ENCODE measurements at places on chromosomes 6 and 20.

DNA sequence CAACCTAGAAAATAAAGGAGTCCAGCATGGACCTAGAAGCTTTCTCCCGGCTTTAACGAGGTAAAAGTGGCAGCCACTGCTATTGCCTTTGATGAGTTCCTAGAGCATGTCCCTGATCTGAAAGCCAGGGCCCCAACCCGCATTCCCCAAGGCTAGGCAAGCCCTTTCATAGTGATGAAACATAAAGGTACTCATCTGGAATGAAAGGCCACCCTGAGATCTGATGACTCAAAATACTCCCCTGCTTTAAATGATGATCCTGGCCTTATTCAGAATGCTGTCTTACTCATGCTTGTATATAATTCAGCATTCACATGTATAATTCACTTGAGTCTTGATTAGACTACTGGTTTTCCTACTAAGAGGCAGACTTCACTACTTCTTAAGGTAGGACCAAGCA lies 21.3 kb downstream of the TTPAL start:
- no peak for DNase-seq

- DNase-seq: no peak
These were observed 5.0 kb downstream of the HLA-A start for GRCh38 chr6:29947077-29947980.

- DNase-seq: no peak
These were observed 803 bp upstream of the ADGRG6 start for GRCh38 chr6:142300758-142301650.

DNA sequence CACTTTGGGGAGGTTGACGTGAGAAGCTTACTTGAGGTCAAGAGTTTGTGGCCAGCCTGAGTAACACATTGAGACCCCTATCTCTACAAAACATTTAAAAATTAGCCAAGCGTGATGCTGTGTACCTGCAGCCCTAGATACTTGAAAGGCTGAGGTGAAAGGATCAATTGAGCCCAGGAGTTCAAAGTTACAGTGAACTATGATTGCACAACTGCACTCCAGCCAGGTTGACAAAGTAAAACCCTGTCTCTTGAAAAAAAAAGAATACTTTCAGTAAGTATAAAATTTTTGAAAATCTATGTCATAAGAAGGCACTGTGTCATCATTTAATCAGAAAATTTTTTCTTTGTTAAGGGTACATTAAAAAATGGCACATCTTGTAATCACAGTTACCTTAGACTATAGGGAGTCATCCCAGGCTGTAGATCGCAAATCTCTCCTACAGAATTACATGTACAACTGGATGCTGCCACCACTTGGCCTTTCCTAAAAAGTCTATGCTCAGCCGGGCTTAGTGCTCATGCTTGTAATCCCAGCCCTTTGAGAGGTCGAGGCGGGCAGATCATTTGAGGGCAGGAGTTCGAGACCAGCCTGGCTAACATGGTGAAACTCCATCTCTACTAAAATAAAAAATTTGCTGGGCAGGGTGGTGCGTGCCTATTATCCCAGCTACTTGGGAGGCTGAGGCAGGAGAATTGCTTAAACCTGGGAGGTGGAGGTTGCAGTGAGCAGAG lies 17.0 kb upstream of the MRS2 start:
- DNase-seq: no peak

- DNase-seq: no peak
These were observed 789.8 kb upstream of the MAP3K7 start for GRCh38 chr6:91376686-91377085.

DNA sequence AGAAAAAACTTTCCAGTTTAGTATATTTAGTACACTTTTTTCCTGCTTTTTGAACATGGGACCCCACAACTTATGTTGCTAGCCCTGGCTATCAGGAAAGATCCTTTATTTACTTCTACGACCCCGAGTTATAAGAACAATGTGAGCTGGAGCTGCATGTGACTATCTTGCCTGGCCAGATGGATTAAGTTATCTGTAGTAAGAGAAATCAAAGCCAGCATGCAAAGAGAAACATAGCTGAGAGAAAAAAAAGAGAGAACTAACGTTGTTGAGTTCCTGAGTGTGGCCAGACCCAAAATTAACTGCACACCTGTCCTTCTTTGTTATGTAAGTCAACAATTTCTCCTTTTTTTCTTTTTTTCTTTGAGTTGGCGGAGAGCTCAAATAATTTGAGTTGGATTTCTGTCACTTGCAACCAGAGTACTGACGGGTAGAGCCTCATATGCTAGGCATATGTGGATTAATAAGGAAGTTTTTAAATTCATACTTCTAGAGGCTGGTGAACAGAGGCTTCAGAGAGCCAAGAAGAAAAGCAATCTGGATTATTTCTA lies 219.5 kb downstream of the HACE1 start:
- DNase-seq: no peak

- DNase-seq: no peak
These were observed 33.4 kb downstream of the CTNNBL1 start for GRCh38 chr20:37726971-37727956.

- DNase-seq: no peak
These were observed 76.1 kb downstream of the DTD1 start for GRCh38 chr20:18663932-18664331.

GRCh38 chr6:88077305-88077704 lies 29.7 kb downstream of the SPACA1 start:
- no peak for DNase-seq

- DNase-seq: no peak
These were observed 136.4 kb downstream of the TBXT start for GRCh38 chr6:166031275-166031674.

DNA sequence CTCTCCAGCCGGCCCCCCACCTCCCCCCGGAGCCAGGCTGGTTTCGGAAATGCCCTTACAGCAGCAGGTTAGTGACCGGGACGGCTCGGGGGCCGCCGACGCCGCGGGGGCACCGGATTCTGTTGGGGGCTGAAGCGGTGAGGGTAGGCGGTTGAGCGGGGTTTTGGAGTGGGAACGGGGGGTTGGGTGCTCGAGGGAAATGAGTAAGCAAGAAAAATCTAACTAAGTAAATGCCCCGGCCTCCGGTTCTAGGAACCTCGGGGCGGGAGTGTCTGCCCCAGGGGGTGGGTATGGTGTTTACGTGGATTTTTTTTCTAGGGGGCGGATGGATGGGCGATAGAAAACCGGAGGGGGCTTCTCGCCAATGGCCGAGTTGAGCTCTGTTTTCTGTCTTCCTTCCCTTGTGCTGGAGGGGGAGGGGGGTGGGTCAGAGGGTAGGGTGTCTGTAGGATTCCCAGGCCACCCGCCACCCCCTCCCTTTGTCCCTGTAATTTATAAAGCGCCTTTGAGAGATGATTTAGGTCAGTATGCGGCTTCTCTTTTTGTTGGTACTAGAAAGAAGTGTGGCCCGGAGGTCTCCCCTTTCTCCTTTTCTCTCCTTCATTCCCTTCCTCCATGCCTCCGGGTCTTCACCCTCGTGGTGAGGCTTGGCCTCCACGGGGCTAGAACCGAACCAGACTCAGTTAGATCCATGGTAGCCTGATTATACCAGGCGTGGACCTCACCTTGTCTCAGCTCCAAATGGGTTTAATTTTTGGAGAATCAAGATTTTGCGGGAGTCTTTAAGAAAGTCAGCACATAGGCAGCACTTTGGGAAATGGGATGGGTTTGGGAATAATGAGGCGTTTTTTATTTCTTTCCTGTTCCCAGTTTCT lies 2.3 kb downstream of the E2F3 start:
- peak; percentile 13 for DNase-seq

DNA sequence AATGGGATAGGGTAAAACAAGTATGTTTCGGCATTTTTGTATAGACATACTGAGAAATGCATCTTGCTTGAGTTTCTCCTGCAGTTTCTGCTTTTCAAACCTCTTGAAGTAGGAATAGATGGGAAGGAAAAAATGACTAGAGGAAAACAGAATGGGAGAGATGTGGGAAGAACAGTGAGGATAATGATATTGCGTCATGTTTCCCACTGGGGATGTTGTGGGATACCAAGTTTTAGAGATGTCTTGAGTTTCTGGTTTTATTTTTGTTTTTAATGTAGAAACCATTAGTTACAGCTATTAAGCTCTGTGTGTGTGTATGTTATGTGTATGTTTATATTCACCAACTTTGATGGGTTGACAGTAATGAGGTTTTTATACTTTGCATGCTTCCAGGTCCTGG lies 24.6 kb downstream of the POLH start:
- DNase-seq: no peak

GRCh38 chr20:25984933-25985332 lies 288.3 kb upstream of the ZNF337 start:
- DNase-seq: peak; percentile 30

GRCh38 chr20:62711703-62712101 lies 3.1 kb downstream of the NTSR1 start:
- DNase-seq: no peak

DNA sequence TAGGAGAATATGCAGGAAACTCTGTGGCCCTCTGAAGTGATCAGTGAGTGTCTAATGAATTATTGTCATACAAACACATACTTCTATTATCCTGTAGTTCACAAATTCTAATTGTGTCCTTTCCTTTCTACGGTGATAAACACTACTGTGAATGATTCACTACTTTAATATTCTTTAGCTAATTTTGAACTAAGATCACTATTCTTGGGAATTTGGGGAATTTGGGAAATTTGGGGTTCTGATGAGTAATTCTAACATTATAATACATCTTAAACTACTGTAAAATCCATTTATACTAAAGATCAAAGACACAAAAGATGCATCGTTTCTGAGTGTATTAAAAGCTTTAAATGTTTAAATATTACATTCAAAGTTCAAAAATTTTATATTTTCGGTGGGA lies 1287.2 kb upstream of the CITED2 start:
- DNase-seq: no peak

- DNase-seq: no peak
These were observed 71.9 kb downstream of the TBC1D7 start for GRCh38 chr6:13256266-13257001.
